ENCODE measurements at places on chromosomes 12 and 14. TPM values are rescaled to one million over a fixed set of nuclear protein-coding genes. Genes with fewer than 3 reads are reported as not detected.

Gene LIN7A
- 0.27 TPM for polyA plus RNA-seq

DNA sequence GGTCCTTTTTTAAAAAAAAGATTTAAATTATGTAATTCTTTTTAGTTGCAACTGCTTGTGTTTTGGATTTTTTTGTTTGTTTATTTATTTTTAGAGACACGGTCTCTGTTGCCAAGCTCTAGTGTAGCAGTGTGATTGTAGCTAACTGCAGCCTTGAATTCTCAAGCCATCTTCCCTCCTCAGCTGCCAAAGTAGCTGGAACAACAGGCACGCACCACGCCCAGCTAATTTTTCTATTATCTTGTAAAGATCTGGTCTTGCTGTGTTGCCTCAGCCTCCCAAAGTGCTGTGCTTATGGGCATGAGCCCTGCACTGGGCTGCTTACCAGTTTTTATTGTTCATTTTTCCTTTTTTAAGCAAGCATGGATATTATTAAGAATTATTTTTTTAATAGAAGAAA is 10.6 kb upstream of the ART4 start:
- DNase-seq, result no peak

DNA sequence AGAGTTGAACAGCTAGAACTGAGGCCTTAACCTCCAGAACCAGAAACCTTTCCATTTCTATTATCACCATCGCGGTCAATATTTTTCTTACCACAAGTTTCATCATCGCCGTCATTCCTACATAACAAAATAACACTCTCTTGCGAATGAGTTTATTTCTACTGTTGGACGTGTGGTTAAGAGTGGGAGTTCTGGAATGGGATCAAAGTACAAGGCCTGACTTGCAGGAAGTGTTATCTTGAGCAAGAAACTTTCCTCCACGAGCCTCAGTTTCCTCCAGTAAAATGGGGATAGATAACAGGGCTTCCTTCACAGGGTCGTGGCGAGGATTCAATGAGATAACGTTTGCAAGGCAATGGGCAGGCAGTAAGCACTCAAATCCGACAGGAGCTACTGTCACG is 652 bp downstream of the SART3 start:
- peak; percentile 76 for DNase-seq

DNA sequence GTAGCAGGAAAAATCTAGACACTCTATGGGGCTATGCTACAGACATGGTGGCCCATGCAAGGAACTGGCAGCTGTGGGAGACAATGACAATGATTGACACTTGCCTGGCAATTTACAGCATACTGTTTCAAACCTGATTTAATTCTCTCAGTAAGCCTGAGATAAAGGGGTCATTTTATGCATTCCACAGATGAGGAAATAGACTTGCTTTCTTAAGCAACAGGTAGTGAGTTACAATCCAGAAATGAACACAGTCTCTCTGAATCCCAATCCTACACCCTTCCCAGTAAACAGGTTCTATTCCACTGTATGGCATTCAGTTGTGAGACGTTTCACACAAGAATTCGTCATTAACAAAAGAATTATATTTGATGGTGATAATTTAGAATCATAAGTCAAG is 15.5 kb upstream of the PCNX1 start:
- DNase-seq, result no peak

DNA sequence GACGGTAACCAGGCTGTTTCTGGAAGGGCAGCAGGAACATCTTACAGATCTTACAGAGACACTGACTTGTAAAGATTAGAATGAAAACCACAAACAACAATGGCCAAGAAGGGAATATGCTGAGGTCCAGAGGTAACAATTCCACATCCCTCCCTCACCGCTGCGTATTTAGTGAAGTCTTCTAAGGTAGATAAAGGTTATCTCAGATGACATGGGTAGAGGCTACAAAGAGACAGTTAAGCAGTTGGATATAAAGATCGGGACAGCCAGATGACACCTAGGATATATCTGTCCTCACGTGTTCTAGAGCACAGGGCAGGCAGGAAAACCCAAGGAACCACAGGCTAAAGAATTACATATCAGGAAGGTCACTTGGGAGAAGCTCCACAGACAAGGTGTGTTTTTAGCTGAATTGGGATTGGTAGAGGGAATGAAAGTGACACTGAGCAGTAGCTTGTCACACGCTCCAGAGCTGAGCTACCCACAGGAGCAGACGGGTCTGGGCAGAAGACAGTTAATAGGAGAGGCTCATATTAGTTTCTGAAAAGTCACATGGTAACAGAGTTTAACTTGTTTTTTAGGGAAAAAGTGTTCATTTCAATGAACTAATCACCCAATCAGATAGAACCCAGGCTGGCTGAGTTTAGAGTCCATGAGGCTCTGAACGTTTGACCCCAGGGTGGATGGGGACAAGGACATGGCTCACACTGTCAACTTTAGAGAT is 83.3 kb downstream of the MIA2 start:
- DNase-seq, result no peak

DNA sequence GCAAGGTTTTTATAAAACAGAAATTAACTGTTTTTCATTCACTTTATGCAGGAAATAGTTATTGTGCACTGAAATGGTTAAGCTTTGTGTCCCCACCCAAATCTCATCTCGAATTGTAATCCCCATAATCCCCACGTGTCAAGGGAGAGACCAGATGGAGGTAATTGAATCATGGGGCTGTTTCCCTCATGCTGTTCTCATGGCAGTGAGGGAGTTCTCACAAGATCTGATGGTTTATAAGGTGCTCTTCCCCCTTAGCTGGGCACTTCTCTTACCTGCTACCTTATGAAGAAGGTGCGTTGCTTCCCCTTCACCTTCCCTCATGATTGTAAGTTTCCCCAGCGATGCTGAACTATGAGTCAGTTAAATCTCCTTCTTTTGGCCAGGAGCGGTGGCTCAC is 123.9 kb downstream of the TMTC2 start:
- no peak for DNase-seq

GRCh38 chr14:101247842-101248725 is 313.2 kb upstream of the DIO3 start:
- no peak for DNase-seq

- DNase-seq, result peak; percentile 29
Observed at GRCh38 chr12:111741235-111741812, 25.4 kb upstream of the ALDH2 start.

GRCh38 chr12:57270966-57271470 is 20.0 kb upstream of the STAC3 start:
- no peak for DNase-seq

Gene SERPINA4
- not detected for polyA plus RNA-seq

DNA sequence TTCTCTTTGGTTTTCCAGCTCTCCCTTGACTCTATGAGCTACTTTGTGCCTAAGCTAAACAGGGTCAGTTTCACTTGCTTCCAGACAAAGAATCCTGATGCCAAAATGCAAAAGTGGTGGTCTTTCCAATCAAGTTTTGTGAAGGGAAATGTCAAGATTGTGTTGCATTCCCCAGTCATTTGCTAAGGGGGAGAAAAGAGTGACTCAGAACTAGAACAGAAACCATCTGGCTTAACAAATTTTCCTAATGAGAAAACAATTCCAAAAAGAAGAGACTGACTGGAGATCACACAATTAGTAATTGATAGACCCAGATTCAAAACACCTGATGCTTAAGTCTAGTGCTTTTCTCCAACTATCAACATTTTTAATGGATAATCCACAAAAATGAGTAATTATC is 235.1 kb upstream of the DIO2 start:
- DNase-seq, result no peak

DNA sequence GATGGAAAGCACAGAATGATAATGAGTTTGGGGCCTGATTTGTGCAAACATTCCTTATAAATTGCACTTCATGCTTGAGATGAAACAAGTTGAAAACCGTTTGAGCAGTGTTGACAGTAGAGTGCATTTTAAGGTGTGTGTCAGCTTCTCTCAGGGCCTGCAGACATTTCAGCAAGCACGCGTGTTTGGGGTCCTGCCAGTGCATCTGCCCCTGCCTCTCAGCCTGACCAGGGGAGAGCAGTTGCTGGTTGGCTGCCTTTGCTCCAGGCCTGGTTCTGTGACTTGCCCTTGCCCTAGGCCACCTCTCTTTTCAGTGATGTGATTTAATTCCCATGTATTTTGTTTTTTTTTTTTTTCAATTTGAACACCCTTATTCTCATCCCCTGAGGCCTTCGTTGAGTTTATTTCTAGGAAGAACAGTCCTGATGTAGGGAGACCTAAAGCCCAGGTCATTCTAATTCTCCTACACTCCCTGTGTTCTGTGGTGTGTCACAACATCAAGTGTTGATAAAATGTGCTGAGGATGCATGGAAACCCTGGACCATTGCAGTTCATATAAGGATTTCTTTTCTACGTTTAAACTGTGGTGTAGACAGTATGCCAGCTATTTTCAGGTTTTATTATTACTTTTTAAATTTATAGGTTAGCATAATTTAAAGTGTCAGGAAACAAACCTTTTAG is 40.1 kb upstream of the AMN start:
- no peak for DNase-seq

- peak; percentile 61 for DNase-seq
Observed at GRCh38 chr14:77390188-77390587, 13.0 kb downstream of the SAMD15 start.

DNA sequence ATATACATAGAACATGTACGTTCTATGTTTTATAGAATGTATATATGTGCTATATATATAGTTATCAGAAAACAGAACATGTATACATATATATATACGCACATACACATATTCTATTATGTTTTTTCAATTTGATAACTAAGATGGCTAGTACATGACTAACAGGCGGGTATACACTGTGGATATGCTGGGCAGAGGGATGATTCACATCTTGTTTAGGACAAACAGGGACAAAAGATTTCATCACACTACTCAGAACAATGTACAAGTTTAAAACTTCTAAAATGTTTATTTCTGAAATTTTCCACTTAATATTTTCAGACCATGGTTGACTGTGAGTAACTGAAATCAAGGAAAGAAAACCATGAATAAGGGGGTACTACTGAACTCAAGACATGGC is 17.4 kb downstream of the TIMELESS start:
- no peak for DNase-seq

- DNase-seq, result no peak
Observed at GRCh38 chr14:35637269-35637668, 103.3 kb downstream of the INSM2 start.

- DNase-seq, result peak; percentile 64
Observed at GRCh38 chr12:116066381-116067230, 210.9 kb downstream of the MED13L start.

GRCh38 chr12:55862286-55862685 is 19.6 kb upstream of the MMP19 start:
- no peak for DNase-seq

- no peak for DNase-seq
Observed at GRCh38 chr12:132170094-132170636, 25.9 kb downstream of the NOC4L start.
